ENCODE measurements at places on chromosomes 1 and 21.

DNA sequence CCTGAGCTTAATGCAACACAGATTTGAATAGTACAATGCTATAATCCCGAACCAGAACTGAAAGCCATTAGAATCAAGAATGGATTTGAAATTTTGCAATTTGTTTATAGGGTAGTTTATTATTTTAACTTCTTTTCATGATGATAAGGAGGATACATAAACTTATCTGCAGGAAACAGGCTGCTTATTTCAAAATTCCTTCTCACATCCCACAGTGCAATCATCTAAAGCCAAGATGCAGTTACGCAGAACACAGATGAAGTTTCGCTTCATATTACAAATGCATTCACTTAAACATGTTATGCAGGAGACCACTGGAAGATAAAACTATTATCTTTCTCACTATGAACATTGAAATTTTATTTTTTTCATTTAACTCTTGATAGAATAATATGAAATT lies 1019.6 kb downstream of the PLA2G4A start:
- DNase-seq, result no peak

DNA sequence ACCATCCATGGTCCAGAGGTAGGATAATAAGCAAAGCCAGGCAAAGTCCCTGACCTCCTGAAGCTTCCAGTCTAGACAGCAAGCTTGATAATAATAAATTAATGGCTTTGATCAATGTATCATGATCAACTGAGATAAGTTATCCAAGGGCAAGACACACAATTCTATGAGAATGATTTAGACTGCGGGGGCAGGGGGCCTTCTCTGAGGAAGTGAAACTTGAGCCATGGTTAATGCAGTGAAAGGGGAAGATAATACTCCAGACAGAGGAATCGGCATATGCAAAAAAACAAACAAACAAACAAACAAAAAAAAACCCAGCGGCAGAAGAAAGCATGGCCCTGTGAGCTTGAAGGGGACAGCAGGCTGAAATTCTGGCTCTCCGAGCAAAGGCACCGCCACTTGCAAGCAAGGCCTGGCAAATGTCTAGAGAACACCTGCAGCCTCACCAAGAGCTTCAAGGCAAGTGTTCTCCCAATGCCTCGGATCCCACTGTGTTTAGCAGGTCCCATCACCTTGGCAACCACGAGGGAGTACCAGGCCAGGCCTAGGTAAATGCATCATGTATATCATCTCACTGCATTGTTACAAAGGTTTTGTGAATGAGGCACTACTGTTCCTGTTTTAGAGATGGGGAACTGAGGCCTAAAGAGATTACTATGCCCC lies 24.9 kb downstream of the CSMD2 start:
- no peak for DNase-seq

DNA sequence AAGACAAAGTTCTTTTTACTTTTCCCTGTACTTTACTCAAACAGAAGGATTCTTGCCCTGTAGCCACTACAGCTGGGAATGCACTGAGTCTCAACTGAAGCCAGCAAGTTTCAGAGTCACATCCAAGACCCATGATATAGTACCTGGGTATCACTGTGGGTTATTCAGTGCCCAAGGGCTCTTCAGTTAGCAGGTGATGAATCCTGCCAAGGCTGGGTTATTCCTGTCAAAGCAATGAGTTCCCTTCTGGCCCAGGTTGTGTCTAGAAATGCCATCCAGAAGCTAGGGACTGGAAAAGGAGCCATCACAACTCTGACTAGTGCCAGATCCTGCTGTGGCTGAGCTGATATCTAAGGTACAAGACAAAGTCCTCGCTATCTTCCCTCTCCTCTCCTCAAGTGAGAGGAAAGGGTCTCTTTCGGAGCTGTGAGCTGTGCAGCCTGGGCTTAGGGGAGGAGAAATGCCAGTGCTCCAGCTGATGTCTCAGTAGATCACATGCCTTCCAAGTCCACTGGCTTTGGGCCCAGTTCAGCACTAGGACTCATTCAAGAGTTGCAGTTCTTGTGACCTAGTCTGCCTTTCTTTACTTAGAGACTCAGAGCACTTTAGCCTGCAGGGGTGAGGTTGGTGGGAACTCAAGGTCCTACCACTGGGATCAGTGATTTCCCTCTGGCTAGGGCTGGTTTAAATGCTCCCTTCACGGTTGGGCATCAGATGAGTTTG lies 369.4 kb downstream of the TBX15 start:
- DNase-seq, result no peak

- DNase-seq, result no peak
Observed at GRCh38 chr1:230076121-230076520, 9.1 kb downstream of the GALNT2 start.

- no peak for DNase-seq
Observed at GRCh38 chr1:200252531-200252930, 157.3 kb downstream of the ZNF281 start.

GRCh38 chr1:56934430-56935060 lies 31.3 kb downstream of the C8B start:
- no peak for DNase-seq

All from activated CD4-positive, alpha-beta T cell treated with anti-CD3 and anti-CD28 coated beads, Interleukin-2, amount 50 U/mL, for 24 hours (primary cell).